PC-3 (cell line): ENCODE measurements at places on chromosomes 7 and 10. TPM values are rescaled to one million over a fixed set of nuclear protein-coding genes. Genes with fewer than 3 reads are reported as not detected.

The PLXNA4 gene
- 1.2 TPM in 2 replicates for total RNA-seq

GRCh38 chr7:100824499-100825214, 2.7 kb downstream of the EPHB4 start:
- H3K4me1 ChIP-seq = peaks cover 5% of the 10 kb centered on the region; the same call in 1 of the 2 replicates
- peaks cover 25% of the 10 kb centered on the region for H3K36me3 ChIP-seq
- no peaks in the 10 kb centered on the region for H3K27me3 ChIP-seq
- DNase-seq = no peak
- no peak overlapping the region for H3K27ac ChIP-seq

DNA sequence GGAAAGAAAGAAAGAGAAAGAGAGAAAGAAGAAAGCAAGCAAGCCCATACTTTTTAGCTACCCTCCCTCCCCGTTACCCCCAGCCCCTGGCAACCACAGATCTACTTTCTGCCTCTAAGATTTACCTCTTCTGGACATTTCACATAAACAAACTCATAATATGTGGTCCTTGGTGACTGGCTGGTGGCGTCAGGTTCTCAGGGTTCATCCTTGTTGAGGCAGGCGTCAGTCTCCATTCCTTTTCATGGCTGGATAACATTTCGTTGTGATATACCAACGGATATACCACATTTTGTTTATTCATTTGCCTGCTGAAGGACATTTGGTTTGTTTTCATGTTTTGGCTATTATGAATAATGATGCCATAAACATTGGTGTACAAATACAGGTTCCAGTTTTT, 30.5 kb downstream of the CDH23 start:
- H3K4me1 ChIP-seq = no peaks in the 10 kb centered on the region
- H3K36me3 ChIP-seq = no peaks in the 10 kb centered on the region
- H3K27ac ChIP-seq = no peak overlapping the region
- H3K27me3 ChIP-seq = no peaks in the 10 kb centered on the region
- no peak overlapping the region for H3K4me3 ChIP-seq

DNA sequence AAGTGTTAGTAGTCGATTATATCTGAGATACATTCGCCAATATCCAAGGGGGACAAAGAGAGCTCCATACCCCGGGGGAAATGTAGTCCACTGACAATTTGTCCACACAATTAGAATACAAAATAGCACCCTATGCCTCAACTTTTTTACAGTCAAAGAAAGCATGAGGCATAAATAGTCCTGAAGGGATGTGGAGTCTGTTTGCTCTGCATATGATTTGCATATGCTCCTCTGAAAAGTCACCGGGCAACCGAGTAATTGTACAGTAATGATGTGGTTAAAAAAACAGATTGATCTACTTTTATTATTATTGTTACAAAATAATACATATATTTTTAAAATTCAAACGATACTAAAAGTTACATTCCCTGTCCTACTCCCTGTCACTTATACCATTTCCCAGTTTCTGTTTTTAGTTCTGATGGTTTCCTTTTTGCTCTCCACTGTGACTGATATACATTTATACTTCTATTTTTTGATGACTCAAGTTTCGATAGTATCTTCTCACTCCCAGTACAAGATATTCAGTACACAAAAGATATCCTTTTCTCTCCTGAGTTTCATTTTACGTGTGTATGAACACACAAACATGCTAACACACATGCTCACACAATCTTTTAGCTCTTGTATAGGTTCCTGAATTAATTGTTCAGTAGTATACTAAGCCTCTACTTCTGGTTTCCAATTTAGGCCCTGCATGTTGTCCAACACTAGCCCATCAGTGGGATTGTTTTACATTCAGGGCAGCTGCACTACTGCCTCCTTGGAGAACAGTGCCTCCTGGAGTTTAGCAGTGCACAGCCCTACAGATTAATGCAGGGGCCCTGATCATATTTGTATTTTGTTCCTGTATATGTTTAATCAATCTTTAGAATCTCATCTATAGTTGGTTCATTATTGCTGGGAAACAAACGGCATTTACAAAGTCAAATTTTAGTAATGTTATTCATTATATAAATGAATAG, 130.9 kb downstream of the TES start:
- peaks cover 42% of the 10 kb centered on the region for H3K4me1 ChIP-seq
- no peak overlapping the region for H3K4me3 ChIP-seq
- peak overlapping the region; percentile 46 for H3K27ac ChIP-seq
- H3K27me3 ChIP-seq = no peaks in the 10 kb centered on the region

The CYP26C1 gene
- 0.17 TPM in 1 of 2 replicates, not detected in the other for total RNA-seq
